ENCODE measurements at places on chromosomes 13 and 19.

GRCh38 chr19:14400951-14401431 is 18.1 kb downstream of the DDX39A start:
- DNase-seq = no peak

DNA sequence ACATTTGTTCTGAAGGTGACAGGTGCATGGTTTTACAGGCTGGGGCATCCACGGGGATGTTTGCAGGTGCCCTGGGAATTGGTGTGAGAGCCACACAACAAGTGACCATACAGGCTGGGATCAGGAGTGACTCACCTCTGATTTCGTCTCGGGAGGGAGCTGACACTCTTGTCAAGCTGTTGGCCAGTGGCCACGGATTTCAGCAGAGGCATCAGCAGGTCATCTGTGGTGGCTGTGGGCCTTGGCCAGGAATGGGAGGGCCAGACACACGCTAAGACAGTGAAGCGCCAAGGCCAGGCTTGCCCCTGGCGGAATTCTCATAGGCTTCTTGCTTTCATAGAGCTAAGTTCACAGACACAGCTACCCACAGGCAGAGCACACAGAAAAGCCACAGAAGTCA is 108.6 kb downstream of the HSPH1 start:
- DNase-seq = no peak

DNA sequence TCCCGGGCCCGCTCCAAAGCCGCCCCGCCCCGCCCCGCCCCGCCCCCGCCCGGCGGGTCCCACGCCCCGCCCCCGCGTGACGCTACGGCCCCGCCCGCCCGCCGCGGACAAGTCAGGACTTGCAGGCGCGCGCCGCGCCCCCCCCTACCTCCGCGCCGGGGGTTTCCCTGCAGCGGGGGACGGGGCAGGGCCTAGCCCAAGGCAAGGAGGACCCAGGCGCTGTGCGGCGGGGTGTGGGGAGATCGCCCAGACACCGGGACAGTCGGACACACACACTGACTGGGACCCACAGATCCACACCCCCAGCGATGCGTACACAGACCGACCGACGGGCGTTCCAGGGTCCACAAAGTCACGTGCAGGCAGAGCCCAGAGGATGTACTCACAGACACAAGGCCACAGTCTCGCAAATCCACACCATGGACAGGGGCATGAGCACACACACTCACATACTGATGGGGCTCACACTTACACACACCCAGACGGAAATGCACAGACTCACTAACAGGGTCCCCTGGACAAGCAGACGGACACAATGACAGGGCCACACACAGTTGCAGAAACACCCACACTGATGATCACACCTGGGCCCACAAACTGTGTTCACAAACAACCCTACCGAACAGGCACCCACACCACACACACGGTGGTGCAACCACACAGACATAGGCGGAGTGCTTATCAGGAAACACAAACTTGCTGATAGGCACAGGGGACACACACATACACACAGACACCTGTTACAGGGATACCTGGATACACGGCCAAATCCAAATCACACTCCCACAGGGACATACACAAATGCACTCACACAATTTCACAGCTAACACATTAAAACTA is 436 bp upstream of the BBC3 start:
- DNase-seq = peak; percentile 49

- no peak for DNase-seq
These were observed 42.6 kb downstream of the NFIC start for GRCh38 chr19:3408996-3409345.

DNA sequence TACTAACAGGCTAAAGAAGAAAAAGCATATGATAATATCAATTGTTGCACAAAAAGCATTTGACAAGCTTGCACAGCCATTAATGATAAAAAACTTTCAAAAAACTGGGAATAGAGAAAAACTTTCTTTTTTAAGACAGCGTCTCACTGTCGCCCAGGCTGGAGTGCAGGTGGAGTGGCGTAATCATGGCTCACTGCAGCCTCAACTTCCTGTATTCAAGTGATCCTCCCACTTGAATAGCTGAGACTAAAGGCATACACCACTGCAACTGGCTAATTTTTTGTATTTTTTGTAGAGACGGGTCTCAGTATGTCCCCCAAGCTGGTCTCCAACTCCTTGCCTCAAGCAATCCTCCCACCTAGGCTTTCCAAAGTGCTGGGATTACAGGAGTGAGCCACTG is 382.8 kb downstream of the TSHZ3 start:
- DNase-seq = no peak

Data from NCI-H510A treated with DMSO at 0.1 percent for 48 hours (cell line).